Stimulated activated CD8-positive, alpha-beta memory T cell treated with anti-CD3 and anti-CD28 coated beads, Interleukin-4, amount 100 ng/mL, for 1 hour (primary cell): ENCODE measurements at places on chromosomes 13 and 19.

DNA sequence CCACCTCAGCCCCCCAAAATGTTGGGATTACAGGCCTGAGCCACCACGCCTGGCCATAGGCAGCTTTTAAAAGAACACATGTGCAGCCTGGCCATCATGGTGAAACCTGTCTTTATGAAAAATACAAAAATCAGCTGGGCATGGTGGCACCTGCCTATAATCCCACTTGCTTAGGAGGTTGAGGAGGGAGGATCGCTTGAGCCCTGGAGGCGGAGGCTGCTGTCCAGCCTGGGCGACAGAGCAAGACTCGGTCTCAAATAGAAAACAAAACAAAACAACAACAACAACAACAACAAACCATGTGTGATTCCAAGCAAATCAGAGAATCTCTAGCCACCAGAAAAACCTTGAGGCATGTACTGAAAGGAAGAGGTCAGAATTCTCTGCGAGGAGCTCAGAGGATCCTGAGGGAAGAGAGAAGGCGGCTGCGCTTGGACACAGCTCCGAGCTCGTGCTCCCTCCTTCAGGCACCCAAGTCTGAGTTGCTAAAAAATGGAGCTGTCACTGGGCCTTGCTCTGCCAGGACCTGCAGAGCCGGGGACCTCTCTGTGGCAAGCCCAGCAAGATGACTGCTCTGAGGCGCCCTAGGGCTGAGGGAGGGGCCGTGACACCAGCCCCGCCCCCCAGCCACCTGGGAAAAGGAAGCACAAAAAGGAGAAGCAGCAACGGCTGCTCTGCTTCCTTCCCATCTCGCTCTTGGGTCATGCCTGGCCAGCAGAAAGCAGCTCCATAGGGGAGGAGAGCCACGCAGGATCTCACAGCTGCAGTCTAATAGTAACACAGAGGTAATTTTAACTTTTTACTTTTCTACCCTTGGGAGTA is at the start of gene ARL11:
ARL11 (plus strand) TSS at position 677 of the 822 bp plus-strand sequence. CDS start 1,941 bp downstream, outside the sequence.
- no peak for DNase-seq

GRCh38 chr19:32998722-32999121 is 26.7 kb downstream of the FAAP24 start:
- no peak for DNase-seq

- no peak for DNase-seq
Measured at GRCh38 chr19:46241626-46242025, 12.1 kb downstream of the IGFL1 start.

- no peak for DNase-seq
Measured at GRCh38 chr13:106213028-106213757, 322.3 kb downstream of the EFNB2 start.

- DNase-seq: no peak
Measured at GRCh38 chr19:653425-653824, 9.6 kb downstream of the RNF126 start.

DNA sequence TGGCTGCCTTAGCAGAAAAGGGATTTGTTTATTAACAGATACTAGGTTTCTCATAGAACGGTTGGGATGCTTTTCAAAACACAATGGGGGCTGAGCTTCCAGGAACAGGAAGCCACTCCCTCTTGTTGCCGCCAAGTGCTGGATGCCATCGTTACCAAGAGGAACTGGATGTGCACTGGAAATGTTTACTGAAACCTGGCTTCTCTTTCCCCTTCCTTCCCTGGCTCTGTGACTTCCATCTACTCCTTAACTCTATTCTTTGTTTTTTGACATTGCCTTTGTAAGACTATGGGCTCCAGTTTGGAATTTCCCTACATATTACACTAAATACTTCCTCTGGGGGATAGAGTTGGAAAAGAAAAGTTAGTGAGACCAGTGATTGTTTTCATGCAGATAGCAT is 11.7 kb upstream of the KL start:
- DNase-seq: no peak

- DNase-seq: no peak
Measured at GRCh38 chr13:43558939-43559338, 227.8 kb downstream of the ENOX1 start.

DNA sequence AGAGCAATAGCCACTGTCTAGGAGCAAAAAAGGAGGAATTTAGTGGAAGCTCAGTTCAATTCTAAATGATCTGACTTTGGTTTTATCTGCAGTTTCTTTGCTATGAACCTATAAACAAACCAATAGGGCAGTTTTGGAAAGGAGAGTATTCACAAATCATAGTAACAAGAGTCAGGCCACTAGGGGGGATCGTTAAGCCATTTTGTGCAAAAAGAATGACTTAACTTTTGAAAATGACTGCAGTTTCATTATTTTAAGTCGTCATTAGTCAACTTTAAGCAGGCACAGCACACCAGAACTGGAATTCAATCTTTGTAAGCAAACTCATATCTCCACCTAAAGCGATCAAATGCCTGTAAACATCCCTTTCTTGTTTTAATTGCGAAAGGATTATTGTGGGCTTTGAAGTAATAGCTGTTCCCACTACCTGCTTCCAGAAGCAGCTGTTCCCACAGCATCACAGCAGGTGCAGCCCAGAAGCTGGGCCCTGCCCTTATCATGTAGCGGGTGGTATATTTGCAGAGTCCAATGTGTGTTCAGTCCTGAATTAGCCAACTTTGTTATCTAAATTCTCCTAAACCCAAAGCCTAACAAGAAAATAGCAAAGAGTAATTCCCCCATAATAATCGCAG is 51.5 kb downstream of the SOX21 start:
- DNase-seq: no peak

GRCh38 chr19:50534478-50534877 is 20.8 kb upstream of the ASPDH start:
- no peak for DNase-seq

DNA sequence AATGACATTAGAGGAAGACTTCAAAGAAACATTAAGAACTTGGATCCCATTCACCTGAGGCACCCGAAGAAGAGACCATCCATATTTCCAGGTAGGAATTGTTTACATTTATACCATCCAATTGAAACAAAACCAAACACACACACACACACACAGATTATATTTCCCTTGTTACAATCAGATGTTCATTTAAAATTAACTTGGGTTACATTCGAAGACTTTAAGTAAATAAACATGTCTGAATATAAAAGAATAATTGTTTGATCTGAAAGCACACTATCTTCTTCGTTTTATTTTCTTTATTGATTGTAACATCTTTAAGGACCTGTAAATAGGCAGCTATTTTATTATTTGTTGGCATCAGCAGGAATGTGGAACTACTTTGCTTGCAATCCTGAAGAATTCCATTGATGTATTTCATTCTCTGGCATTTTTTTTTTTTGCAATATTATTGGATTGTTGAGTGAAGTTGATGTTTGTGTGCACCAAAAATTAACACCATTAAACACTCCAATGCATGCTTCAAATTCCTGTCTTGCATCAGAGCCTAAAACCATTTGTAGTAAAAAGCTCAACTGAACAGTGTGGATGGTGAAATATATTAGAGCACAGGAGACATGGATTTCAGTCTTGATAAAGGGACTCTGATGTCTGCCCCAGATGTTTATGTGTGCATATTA is 85.3 kb upstream of the FRY start:
- DNase-seq: no peak

DNA sequence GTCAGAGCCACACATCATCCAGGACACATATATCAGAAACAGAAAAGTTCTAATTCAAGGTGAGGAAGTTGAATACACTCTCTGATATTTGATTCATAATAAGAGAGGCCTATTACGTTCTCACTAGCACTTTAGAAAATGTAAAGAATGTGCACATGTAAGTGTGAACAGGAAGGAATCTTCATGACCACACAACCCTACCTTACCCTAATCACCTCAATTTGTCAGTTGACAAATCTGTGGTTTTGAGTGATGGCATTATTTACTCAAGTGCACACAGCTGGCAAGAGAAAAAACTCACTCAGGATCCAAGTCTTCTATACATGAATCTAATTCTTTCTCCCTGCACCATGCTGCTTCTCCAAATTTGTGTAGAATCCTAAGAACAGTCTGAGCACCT is 445.8 kb downstream of the SUCLA2 start:
- no peak for DNase-seq

DNA sequence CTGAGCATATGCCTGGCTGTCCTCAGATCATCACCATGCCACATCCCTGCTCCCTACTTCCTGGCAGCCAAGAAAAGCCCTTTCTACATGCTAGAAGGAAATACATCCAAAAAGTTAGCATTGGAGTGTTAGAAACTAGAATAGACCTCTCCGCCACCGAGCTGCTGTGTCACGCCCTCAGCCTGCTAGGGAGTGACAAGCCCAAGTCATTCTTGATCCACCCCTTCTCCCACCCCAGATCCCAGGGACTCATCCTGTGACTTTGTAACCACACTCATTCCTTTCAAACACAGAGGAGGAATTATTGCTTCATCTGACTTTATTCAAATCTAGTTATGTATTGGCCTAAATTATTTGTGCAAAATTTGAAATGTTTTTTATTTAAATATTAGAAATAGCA is 45.3 kb downstream of the POLR1D start:
- no peak for DNase-seq
